SW 1271 (cell line): ENCODE measurements at places on chromosomes 7 and 10.

DNA sequence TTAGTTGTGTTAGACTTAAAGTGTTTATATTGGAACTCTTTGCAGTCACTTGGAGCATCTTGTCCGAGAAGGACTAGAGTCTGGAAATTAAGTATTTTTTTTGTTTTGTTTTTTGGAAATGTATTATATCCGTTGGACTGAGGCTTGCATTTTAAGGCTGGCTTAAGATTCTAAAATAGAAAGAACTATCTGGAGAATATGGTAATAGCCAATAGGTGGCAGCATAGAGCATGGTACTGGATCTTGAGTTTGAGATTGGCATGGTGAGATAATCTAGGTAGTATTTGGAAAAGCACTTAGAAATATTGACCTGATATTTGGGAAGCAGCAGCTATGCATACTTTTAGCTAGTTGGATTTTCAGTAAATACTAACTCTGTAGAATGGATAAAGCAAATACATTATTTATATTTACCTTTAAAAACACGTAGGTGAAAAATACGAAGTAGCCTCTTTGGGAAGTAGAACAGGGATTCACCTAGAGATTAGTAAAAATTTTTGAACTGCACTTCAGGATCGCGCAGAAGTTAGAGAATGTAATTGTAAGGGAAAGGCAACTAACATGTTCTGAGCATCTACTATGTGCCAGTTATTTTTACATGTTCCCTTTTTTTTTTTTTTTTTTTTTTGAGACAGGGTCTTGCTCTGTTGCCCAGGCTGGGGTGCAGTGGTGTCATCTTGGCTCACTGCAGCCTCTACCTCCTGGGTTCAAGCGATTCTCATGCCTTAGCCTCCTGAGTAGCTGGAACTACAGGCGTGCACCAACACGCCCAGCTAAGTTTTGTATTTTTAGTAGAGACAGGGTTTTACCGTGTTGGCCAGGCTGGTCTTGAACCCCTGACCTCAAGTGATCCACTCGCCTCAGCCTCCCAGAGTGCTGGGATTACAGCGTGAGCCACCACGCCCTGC is 78.6 kb downstream of the LCOR start:
- DNase-seq, result no peak

DNA sequence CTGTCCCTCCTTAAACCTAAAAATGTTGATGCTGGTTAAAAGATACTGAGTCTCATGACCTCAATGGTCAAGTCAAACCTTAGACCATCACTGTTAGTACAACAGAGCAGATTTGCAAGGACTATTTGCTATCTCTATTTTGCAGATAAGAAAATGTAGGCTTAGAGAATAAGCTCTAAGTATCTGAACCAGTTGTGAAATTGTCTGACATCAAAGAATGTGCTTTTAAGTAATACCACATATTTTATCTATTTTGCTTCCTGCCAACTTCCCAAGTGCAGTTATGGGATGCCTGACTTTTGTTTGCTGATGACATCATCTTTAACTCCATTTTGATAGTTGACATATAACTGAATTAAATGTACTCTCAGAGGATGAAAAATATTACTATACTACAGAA is 83.6 kb upstream of the TMEM106B start:
- no peak for DNase-seq

GRCh38 chr7:4794591-4795350 is 19.3 kb downstream of the AP5Z1 start:
- no peak for DNase-seq

- DNase-seq, result no peak
Measured at GRCh38 chr7:105512415-105512814, 9.7 kb downstream of the PUS7 start.

GRCh38 chr10:14624600-14624999 is 150.1 kb downstream of the FAM107B start:
- DNase-seq, result no peak

- DNase-seq, result no peak
Measured at GRCh38 chr10:18140957-18141845, 977 bp downstream of the CACNB2 start.

- DNase-seq, result no peak
Measured at GRCh38 chr10:122981066-122981464, 864 bp downstream of the PSTK start.

DNA sequence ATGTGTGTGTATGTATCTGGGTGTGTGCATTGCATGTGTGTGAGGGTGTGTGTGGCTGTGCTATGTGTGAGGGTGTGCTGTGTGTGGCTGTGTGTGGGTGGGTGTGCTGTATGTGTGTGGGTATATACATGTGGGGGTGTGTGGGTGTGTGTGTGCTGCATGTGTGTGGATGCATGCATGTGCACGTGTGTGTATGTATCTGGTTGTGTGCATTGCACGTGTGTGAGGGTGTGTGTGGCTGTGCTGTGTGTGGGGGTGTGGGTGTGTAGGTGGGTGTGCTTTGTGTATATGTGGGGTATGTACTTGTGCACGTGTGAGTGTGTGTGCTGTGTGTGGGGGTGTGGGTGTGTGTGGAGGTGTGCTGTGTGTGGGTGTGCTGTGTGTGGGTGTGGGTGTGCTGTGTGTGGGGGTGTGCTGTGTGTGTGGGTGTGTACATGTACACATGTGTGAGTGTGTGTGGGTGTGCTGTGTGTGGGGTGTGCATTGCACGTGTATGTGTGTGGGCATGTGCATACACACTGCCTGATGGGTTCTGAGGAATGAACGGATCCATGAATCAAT is 579.8 kb downstream of the PTPRN2 start:
- DNase-seq, result no peak

- DNase-seq, result no peak
Measured at GRCh38 chr7:37015353-37016034, 291.2 kb upstream of the AOAH start.

DNA sequence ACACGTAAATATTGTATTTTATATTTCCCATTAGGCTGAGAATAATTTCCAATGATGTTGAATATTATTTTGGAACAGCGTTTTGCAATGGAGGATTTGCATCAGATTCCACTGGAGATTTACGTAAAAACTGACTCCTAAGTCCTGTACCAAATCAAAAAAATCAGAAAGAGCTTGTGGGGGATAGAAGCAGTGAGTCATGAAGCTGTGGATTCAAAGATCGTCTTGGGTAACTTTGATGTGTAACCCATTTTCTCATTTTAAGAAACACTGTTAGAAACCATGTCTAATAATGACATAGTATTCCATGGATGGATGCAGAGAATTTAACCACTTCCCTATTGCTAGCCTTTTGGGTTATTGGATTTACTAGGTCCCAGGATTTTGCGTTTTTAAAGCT is 158.6 kb downstream of the INHBA start:
- no peak for DNase-seq

DNA sequence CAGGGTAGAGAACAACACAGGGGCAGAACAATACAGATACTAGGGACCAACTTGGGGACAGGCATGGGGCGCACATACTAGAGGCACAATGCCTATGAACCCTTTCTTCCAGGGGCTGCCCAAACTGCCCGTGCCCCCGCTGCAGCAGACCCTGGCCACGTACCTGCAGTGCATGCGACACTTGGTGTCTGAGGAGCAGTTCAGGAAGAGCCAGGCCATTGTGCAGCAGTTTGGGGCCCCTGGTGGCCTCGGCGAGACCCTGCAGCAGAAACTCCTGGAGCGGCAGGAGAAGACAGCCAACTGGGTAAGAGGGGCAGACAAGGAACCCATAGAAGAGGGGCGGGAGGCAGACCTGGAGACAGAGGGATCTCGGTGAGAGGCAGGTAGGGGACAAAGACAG is 5.8 kb downstream of the CHAT start:
- DNase-seq, result no peak
